ENCODE measurements at places on chromosomes 12 and 14.

- DNase-seq, result no peak
Observed at GRCh38 chr14:63496837-63497400, 46.3 kb downstream of the PPP2R5E start.

GRCh38 chr12:120224304-120225199 lies 23.6 kb upstream of the RPLP0 start:
- no peak for DNase-seq

DNA sequence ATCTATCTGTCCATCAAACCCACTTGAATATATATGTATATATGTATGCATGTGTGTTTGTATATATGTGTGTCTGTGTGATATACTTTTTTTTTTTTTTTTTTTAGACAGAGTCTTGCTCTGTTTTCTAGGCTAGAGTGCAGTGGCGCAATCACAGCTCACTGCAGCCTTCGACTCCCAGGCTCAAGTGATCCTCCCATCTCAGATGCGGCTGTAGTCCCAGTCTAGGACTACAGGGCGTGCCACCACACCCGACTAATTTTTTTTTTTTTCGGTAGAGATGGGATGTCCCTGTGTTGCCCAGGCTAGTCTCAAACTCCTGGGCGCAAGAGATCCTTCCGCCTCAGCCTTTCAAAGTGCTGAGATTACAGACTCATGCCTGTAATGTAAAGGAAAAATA lies 13.0 kb upstream of the APOBEC1 start:
- no peak for DNase-seq

DNA sequence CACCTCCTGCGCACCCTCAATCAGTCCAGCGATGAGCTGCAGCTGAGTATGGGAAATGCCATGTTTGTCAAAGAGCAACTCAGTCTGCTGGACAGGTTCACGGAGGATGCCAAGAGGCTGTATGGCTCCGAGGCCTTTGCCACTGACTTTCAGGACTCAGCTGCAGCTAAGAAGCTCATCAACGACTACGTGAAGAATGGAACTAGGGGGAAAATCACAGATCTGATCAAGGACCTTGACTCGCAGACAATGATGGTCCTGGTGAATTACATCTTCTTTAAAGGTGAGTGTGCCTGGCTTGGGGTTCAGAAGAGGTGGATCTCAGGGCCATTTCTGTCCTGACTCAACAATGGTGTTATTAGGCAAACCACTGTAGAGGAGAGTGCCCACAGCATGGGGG lies 2.6 kb downstream of the SERPINA3 start:
- DNase-seq, result no peak

GRCh38 chr12:49960474-49961110 lies 1.1 kb upstream of the AQP5 start:
- DNase-seq, result no peak

DNA sequence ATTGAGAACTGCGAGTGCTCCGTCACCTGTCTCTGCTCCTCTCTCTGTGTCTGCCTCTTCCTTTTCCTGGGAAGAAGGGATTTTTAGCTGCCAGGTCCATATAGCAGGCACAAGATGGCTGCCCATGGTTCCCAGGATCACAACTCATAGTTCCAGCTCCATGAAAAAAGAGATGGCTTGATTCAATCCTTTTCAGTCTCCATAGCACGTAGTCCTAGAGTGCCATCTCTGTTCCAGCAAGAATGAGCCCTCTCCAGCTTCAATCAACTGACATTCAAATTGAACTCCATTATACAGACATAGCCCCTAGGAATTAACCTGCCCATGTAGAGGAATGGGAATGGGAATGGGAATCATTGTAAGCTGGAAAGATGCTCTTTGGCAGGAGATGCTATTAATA lies 34.7 kb upstream of the RTRAF start:
- DNase-seq, result no peak

DNA sequence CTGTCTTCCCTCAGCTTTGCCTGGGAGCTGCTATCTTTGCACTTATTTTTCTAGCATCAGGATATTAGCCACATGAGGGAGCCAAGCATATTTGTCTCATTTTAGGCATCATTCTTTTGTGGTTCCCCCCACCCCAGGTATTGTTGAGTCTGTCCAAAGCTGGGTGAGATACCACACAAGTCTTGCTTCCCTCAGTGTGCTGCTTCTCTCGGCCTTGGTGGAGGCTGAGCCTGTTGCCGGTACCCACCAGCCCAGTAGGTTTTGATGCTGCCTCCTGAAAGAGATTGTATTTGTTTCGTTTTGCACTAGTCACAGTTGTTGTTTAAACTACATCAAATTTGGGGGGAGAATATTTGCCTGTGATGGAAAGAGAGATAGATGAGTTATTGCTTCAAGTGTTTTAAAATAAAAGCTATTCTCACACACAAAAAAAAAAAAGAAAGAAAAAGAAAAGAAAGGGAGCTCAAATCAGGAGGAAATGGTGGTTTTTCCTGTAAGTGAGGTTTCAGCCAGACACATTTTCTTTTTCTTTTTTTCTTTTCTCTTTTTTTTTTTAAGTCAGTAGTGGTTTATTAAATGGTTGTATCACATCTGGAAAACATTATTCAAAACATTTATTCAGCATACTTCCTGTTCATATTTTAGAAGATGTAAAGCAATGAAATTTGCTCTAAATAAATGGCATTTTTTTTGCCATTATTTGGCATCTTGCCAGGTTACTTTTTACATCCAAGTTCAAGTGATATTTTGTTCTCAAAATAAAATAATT lies 58.5 kb downstream of the SLC4A8 start:
- DNase-seq, result no peak

DNA sequence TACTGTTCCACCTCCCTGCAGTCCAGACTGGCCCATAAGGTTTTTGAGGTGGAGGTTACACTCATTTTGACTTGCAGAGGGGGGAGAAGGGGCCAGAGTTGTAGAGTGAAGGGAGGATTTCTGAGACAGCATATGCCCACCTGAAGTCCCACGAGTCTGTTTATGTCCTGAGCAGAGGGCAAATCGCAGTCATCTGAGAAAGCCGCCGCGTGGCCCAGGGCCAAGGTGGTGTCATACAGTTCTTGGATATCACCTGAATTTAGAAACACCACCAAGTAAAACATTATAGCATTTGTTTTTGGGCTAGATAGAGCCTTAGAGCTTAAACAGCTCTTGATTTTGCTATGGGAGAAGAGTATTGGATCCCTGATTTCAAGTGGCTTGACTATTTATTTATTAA lies 30.9 kb downstream of the TDG start:
- no peak for DNase-seq

DNA sequence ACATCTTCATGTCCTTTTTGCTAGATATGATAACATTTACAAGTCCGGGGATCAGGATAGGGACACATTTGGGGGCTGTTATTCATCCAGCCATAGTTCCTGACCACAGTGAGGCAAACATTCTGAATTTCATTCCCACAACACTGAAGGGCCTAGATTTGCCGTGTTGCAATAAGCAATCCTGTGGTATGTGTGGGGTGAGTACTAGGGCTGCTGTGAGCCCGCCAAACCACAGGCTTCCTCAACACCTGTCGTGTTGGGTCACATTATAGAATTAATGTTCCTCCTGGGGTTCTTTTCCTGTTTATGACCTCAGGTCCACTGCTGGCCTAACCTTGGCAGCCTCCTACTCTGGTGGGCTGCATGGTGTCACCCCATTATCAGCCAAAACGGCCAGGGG lies 119.2 kb downstream of the TBC1D30 start:
- no peak for DNase-seq

- DNase-seq, result peak; percentile 40
Observed at GRCh38 chr12:24363177-24363754, 413.8 kb upstream of the SOX5 start.

- no peak for DNase-seq
Observed at GRCh38 chr12:116199160-116199706, 78.3 kb downstream of the MED13L start.

- DNase-seq, result no peak
Observed at GRCh38 chr14:95683793-95684192, 2.4 kb upstream of the TCL1B start.

DNA sequence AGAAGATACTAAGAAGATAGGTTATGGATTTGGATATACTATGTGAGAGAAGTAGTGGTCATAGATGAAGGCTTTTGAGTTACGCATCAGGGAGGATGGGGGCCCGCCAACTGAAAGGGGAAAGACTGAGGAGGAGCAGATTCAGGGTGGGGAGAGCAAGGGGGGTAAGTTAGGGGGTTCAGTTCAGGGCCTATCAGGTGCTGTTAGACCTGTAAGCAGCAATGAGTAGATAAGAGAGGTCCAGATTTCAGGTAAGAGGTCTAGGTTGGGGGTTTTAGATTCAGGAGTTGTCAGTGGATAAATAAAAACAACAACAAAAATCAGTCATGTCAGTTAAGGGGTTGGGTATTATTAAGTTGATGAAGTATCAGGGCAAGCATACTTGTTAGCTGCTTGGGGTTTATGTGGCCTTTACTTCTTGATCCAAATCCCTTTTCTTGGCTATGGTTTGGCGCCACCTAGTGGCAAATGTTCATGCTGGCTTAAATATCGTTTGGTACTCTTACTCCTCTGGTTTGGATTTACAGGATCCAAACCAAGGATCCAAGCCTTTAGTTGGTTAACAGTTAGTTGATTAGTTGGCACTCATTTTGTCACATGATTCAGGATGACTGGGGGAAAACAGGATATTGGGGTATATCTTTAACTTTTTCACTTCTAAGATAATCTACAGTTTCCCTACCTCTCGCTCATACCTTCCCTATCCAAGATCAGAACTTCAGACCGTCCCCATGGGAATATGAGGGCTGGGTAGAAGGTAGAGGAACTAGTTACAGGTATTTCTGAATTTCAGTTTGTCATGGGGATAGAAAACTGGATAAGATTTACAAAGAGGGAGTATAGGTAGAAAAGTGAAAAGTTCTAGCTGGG lies 65.1 kb downstream of the PCNX1 start:
- DNase-seq, result no peak

DNA sequence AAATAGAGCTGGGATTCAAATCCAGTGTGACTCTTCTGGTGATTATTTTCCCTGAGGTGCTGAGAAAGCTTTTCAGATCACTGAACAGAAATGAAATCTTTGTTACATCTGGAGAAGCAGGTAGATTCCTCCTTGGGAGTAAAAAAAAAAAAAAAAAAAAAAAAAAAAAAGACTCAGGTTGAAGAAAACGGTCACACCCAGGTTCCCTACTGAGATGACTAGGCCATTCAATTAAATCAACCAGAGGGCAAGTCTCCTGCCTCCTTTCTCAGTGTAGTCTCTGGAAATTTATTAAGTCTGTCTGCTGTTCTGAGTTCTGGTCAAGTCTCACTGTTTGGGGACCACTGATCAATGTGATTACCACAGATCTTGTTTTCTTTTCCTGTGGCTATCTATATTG lies 24.0 kb downstream of the ARG2 start:
- DNase-seq, result no peak

- DNase-seq, result no peak
Observed at GRCh38 chr14:95256776-95257060, 63.0 kb downstream of the CLMN start.

- no peak for DNase-seq
Observed at GRCh38 chr12:56163533-56164344, 5.6 kb downstream of the MYL6 start.

- DNase-seq, result no peak
Observed at GRCh38 chr14:104115131-104115600, 23.2 kb upstream of the KIF26A start.

- DNase-seq, result no peak
Observed at GRCh38 chr14:71804992-71805391, 127.2 kb upstream of the RGS6 start.

DNA sequence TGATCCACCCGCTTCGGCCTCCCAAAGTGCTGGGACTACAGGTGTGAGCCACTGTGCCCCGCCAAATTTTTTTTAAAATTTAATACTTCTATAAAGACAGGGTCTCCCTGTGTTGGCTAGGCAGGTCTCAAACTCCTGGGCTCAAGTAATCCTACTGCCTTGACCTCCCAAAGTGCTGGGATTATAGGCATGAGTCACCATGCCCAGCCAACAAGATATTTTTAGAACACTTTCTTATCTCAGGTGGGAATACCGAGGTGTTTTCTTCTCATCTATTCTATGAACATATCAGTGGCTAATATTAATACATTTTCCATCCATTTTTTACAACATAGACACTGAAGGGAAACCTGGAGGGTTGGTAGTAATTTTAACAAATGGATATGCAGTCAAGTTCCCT lies 38.0 kb upstream of the DHRS4 start:
- no peak for DNase-seq

GRCh38 chr12:116537101-116537904 lies 21.9 kb upstream of the MAP1LC3B2 start:
- DNase-seq, result no peak

- peak; percentile 75 for DNase-seq
Observed at GRCh38 chr14:102749393-102750305, 27.6 kb upstream of the TRAF3 start.

DNA sequence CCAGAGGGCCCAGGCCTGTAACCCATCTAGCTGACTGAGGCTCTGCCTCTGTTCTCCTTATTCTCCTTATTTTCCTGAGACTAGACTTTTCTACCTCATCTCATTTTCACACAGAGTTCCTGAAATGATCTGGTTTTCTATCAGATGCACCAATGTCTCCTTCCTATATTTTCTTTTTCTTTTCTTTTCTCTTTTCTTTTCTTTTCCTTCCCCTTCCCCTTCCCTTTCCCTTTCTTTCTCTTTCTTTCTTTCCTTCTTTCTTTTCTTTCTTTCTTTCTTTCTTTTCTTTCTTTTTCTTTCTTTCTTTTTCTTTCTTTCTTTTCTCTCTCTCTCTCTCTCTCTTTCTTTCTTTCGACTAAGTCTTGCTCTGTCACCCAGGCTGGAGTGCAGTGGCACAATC lies 3.0 kb upstream of the CCDC184 start:
- no peak for DNase-seq

DNA sequence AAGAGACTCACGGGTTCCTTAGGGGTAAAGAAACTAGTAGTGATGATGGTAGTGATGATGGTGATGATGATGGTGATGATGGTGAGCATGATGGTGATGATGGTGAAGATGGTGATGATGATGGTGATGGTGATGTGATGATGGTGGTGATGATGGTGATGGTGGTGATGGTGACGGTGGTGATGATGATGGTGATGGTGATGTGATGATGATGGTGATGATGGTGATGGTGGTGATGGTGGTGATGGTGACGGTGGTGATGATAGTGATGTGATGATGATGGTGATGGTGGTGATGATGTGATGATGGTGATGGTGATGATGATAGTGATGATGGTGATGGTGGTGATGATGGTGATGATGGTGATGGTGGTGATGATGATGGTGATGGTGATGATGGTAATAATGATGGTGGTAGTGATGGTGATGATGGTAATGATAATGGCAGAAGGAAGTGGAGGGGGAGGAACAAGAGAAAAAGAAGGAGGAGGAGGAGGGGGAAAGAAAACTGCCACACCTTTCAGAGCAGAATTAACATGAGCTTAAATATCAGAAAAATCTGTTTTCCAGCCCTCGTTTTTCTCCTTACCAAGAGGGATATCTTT lies 85.5 kb downstream of the FZD10 start:
- DNase-seq, result no peak

- DNase-seq, result no peak
Observed at GRCh38 chr12:13812168-13812567, 169.2 kb downstream of the GRIN2B start.

DNA sequence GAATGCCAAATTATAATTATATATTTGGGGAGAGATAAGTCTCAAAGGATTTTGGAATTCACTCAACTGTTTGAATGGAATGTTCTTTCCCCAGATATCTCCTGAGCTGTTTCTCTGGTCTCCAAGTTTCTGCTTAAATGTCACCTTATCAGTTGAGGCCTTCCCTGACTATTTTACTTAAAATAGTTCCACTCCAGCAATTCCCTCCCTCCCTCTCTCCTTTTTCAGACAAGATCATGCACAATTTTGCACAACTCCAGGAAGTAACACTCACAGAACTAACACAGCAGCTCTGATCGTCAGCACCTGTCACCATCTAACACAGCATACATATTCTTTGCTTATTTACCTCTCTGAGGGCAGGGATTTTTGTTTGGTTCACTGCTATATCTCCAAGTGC lies 12.5 kb downstream of the BTG1 start:
- no peak for DNase-seq

GRCh38 chr12:47967461-47968321 lies 4.3 kb downstream of the TMEM106C start:
- DNase-seq, result no peak

Data from NCI-H1417 treated with DMSO at 0.1 percent for 48 hours (cell line).